ENCODE measurements at places on chromosomes 2 and 18. TPM values are rescaled to one million over a fixed set of nuclear protein-coding genes. Genes with fewer than 3 reads are reported as not detected.
A peak's percentile ranks its signal among the peaks of the same experiment; 100 is the strongest.

DNA sequence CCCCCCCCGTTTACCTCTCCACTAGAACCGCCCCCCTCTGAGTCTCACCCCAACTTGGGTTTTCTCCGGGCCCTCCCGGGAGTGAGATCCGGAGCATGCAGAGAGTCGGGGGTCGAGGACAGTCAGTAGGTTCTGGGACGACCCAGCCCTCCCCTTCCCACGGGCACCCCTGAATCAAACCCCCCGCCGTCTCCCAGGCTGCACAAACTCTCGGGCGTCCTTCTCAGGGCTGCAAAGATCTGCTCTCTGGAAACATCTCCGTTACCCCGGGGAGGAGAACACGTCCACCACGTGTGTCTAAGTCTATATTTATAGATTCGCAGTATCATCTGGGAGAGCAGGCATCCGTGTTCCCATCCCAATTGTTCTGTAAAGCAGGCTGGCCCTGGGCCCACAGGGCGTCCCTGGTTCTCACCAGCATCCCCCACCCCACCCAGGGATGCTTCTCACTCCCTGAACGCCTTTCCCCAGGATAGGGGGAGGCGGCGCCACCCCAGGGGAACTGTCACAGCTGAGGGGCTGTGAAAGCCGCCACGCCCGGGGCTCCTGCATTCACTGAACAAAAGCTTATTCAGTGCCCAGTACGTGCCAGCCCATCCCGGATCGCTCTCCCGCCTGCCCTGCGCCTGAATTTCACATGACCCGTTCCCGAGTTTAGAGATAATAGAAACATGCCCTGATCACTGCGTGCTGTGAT is 765 bp upstream of the DIPK1C start:
- DNase-seq, result no peak
- no peaks in the 10 kb centered on the region for H3K36me3 ChIP-seq
- no peaks in the 10 kb centered on the region for H3K4me1 ChIP-seq
- H3K4me3 ChIP-seq, result no peak overlapping the region
- no peaks in the 10 kb centered on the region for H3K27me3 ChIP-seq

- no peak overlapping the region for H3K4me3 ChIP-seq
- no peak overlapping the region for H3K27ac ChIP-seq
- no peak for DNase-seq
These were observed 58.4 kb upstream of the SLC8A1 start for GRCh38 chr2:40510304-40510703.

GRCh38 chr18:36374262-36374661 is 76.7 kb downstream of the FHOD3 start:
- no peak for DNase-seq
- H3K27ac ChIP-seq, result no peak overlapping the region
- H3K4me1 ChIP-seq, result no peaks in the 10 kb centered on the region

GRCh38 chr18:8900552-8900951 is 195.2 kb downstream of the MTCL1 start:
- no peak overlapping the region for H3K4me3 ChIP-seq
- no peaks in the 10 kb centered on the region for H3K36me3 ChIP-seq
- DNase-seq, result no peak
- no peaks in the 10 kb centered on the region for H3K4me1 ChIP-seq

DNA sequence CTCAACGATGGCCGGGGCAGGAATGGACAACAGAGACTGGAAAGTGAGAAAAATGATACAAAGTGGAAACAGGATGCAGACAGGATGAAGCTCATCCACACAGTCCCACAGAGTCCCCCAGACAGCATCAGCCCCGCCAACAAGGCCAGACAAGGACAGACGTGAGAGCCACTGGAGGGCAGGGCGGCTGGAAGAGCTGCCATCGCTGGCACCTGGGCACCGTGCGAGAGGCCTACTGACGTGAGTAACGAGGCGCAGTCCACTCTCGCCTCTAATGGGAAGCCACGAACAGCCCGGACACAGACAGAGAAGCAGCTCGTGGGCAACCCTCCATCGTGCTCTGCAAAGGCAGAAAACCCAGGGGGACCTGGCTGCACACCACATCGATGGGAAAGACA is 17.1 kb downstream of the HDAC4 start:
- H3K4me1 ChIP-seq, result no peaks in the 10 kb centered on the region
- no peaks in the 10 kb centered on the region for H3K36me3 ChIP-seq
- H3K27me3 ChIP-seq, result no peaks in the 10 kb centered on the region
- H3K4me3 ChIP-seq, result no peak overlapping the region
- peak; percentile 9 for DNase-seq
- no peak overlapping the region for H3K27ac ChIP-seq

DNA sequence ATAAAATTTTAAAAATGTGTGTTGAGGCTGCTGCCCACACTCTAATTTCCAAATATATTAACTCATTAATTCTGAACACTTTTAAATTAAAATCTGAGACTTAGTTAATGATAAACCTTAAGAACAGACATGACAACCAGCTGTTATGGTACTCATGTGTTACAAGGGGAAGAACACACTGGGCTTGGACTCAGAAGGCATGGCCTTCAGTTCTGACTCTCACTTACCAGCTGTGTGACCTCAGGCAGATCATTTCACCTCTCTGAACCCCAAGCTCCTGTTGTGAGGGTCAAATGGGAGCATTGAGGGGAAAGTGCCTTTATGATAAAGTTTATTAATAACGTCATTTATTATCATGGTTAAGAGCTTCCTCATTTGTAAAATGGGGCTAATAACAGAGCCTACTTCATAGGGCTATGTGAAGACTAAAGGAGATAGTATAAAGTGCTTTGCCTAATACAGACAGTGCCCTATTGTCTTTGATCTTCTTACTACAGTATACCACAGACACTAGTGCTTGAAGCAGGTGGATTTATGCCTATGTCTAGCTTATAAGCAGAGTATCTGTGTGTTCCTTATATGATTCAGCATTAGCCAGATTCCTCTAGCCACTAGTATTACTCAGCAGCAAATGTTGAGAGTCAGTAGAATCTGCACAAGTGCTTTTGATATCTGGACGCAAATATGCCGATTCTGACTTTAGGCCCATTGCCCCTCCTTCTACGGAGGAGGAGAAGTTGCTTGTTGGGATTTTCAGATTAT is 99.6 kb downstream of the SGPP2 start:
- no peaks in the 10 kb centered on the region for H3K27me3 ChIP-seq
- H3K4me1 ChIP-seq, result no peaks in the 10 kb centered on the region
- no peak overlapping the region for H3K27ac ChIP-seq

The HOXD9 gene
- 10.3 TPM for total RNA-seq

DNA sequence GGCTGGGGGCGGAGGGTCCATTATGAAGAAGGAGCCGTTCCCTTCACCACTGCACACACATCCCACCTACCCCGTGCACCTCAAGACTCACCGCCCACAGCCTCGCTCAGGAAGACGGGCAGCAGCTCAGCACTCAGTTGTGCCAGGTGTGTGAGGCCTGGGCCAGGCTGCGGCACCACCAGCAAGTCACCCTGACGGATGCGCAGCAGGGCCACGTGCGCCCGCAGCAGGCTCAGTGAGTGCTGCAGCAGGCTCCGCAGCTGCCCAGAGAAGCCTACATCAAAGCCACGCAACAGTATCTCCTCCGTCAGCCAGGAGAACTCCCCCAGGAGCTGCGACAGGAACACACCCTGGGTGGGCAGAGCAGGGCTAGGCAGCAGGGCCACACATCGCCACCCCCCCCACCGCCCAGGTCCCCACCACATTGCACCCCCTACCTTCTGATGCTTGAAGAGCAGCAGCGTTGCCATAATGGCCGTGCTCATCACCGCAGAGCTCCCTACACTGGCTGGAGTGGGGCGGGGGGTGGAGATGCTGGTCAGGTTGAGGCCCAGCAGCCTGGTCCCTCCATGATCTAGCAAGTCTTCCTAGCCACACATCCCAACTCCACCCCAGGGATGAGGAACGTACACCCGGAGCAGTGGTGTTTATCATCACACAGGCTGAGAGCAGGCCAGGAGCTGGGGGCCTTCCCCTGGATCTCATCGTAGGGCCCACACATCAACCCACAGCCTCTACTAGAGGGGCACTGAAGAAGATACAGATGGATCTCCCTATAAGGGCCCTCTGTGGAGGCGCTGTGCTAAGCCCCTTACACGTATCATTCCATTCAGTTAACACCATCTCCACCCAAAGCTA is 10.2 kb downstream of the GPAT2 start:
- no peak overlapping the region for H3K4me3 ChIP-seq
- H3K4me1 ChIP-seq, result no peaks in the 10 kb centered on the region
- no peak for DNase-seq
- H3K27ac ChIP-seq, result no peak overlapping the region

The PLGLB2 gene
- not detected for total RNA-seq

DNA sequence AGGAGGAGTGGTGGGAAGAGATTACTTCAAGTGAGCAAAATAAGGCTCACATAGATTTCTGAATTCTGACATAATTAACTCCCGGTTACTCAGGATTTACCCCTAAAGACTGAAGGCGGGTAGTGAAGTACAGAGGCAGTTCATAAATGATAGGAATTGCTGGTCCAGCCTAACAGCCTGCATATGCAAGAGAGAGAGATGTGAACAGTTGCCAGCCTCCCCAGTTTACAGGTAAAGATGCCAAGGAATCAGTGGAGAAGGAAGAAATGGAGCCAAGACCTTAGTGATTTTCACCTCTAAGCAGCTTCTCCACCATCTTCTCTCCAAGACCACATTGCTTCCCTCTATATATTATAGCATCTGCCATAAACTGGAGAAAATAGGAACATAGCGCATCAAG is 91.8 kb upstream of the THUMPD2 start:
- H3K36me3 ChIP-seq, result no peaks in the 10 kb centered on the region
- H3K27me3 ChIP-seq, result no peaks in the 10 kb centered on the region
- DNase-seq, result no peak
- no peak overlapping the region for H3K4me3 ChIP-seq
- no peak overlapping the region for H3K27ac ChIP-seq

The UGT1A10 gene
- total RNA-seq, result not detected

DNA sequence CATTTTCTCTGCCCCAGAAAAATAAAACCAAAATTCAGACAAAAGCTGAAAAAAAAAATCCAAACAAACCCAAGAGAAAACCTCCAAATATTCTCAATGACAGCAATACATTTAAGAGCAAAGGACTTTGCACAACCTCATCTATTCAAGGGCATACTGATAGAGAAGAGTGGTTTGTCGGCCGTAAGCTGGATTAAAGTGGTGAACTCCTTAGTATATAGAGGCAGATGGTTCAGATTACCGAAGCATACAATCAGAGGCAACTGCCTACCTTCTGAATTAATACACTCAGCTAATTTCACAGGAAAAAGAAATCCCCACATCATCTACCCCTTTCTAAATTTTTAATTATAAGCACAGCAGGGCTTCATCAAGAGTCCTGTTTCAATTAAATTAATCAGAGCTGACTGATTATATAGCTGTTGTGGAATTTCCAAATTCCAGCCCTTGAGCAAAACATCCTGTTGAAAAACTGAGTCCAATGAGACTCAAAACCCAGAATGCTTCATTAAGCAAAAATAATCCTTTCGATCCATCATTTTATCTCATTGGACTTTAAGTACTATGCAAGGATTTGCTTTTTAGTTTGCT is at the start of gene CPLX4:
Gene CPLX4, minus strand, starts transcription at position 190 of the 591 bp plus-strand sequence. Its CDS starts 187 bp downstream, at position 3.
- no peak for DNase-seq
- H3K36me3 ChIP-seq, result no peaks in the 10 kb centered on the region
- H3K4me3 ChIP-seq, result no peak within 1 kb of the TSS
- no peaks in the 10 kb centered on the region for H3K4me1 ChIP-seq
- no peaks in the 10 kb centered on the region for H3K27me3 ChIP-seq
- H3K27ac ChIP-seq, result no peak within 1 kb of the TSS

All from ovary (tissue), 10 donors.